ENCODE measurements at places on chromosomes 7 and 10. TPM values are rescaled to one million over a fixed set of nuclear protein-coding genes. Genes with fewer than 3 reads are reported as not detected.

The THSD7A gene
- total RNA-seq = not detected

GRCh38 chr7:126574276-126575250 is 678.2 kb downstream of the GRM8 start:
- no peak for DNase-seq

GRCh38 chr10:2130705-2131305 is 393.5 kb upstream of the ADARB2 start:
- DNase-seq = no peak

GRCh38 chr7:149205690-149206381 is 10.5 kb downstream of the ZNF282 start:
- no peak for DNase-seq

DNA sequence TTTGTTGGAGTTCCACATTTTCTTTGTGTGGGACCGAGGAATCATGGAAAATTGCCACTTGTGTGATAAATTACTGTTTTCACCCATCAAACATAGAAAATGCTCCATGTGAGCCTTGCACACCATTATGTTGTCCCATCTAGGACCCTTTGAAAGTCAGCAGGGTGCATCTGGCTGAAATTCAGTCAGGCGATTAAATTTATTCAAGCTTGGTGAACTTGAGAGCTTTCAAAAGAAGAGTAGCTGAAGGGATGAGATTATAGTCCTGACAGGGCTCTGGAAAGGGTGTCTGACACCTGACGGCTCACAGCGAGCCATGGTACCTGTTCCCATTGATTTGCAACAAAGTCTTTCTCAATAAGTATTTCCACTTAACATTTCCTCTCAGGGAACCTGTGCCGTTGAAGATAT is 399.7 kb upstream of the ETV1 start:
- DNase-seq = no peak

- no peak for DNase-seq
Observed at GRCh38 chr10:109835257-109835656, 88.1 kb downstream of the XPNPEP1 start.

DNA sequence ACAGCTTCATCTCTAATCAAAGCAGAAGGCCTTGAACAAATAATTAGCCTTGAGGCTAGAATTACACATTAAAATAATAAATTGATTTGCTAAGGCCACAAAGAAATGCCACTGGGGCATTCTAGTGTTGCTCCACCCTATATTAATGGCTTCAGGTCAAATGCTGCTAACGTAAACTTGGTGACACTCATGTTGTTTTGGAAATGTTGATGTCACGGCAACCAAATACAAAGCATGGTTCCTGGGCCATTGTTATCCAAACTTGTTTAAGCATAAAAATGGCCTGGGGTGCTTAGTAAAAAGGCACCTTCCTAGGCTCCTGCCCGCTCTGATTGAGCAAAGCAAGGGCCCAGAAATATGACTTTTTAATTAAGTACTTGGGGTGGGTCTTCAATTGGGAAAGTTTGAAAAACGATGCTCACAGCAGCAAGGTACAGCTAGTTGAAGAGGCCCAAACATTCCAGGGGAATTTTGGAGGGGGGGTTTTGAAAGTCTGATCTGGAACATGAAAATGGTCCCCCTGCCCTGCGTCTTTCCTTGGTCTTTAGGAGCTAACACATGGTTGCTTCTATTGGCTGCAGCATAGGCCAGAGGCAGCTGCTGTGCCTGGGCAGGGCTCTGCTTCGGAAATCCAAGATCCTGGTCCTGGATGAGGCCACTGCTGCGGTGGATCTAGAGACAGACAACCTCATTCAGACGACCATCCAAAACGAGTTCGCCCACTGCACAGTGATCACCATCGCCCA is 67.8 kb downstream of the ABCC2 start:
- no peak for DNase-seq

- DNase-seq = no peak
Observed at GRCh38 chr7:36036590-36036989, 116.5 kb upstream of the EEPD1 start.

DNA sequence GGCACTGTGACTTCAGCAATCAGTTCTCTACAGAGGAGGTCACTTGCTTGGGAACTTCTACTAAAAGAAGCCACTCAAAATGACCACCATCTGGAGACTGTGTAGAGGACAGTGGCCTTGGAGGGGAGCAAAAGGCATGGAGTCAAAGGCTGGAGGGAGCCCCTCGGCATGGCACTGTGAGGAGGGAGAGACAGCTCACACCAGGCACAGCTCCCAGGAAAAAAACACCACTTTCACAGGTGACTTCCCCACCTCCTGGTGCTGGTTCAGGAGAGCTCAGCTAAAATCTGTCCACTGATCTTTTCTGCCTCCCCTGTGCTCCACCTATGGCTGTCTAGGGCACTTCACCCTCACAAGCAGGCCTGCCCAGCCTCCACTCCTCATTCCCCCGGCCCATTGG is 649.4 kb upstream of the MGMT start:
- no peak for DNase-seq

The TMEM213 gene
- total RNA-seq = not detected

DNA sequence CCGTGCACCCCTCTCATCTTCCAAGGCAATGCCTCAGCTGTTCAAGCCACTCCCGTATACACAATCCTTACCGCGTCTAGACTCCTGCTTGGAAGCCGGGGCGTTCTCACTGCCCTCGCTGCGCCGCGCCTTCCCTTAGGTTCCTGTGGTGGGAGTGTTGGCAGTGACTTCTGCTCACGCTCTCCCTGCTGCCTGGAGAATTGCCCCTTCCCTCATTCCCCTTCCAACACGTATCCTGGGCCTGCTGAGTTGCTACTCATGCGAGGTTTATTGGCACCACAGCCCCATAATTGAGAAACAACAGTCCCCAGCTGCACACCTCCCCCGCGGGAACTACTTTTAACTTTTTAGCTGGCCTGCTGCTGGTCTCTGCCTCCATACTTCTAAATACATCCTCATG is 31.9 kb downstream of the RBM17 start:
- DNase-seq = no peak

The PALD1 gene
- total RNA-seq = 6.8 TPM

DNA sequence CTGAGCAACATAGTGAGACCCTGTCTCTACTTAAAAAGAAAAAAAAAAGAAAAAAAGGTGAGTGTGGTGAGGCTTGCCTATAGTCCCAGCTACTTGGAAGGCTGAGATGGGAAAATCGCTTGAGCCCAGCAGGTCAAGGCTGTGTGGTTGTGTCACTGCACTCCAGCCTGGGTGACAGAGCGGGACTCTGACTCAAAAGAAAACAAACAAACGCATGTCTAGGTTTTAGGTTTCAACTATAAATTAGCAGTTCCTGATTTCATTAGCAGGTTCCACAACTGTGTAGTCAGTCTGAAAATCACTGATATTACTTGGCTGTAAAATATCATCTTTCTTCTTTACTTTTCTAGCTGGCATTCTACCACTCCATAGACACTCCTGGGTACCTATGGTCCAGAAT is 155.7 kb upstream of the HGF start:
- no peak for DNase-seq

- peak; percentile 66 for DNase-seq
Observed at GRCh38 chr7:151759591-151760042, 117.3 kb downstream of the PRKAG2 start.

The SPDYE9 gene
- total RNA-seq = not detected

The RTKN2 gene
- total RNA-seq = 1.4 TPM

DNA sequence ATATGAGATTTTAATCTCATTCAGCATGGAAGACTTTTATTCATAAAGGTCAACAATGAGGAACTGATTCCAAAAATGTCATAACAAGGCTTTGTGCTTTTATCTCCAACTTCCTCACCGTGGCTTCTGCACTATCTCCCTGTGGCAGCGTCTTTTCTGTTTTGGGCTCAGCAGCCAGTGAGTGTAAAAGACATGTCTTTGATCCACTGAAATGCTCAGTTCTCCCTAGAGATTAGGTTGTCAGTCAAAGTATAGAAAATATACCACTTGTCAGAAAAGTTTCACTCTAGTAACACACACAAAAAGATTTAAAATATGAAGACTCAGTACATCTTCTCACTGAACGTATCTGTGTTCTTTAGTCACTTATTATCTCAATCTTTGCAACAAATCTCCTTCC is 901.8 kb upstream of the ZWINT start:
- DNase-seq = no peak

GRCh38 chr10:113764582-113764981 is 13.1 kb downstream of the PLEKHS1 start:
- no peak for DNase-seq

The NAT16 gene
- not detected for total RNA-seq

DNA sequence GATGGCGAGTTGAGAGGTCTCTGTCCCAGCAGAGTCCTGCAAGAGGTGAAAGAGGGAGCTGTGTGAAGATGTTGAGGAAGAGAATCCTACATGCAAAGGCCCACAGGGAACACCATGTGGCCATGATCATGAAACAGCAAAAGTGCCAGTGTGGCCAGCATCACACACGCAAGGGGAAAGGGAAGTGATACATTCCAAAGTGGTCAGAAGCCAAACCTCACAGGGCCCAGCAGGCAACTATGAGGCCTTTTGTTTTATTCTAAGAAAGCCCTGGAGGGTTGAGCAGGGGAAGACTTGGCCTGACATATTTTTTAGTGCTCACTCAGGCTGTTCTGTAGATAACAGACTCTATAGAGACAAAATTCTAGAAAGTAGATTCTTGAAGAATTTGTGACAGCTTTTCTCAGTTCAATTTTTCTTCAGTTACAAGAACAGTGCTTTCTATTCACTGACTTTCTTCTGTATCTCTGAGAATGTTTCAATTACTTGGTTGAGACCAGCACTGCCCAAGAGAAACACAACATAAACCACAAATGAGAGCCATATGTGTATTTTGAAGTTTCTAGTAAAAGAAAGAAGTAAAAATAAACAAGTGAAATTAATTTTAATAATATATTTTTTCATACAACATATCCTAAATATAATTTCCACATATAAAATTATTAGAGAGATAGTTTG is 82.3 kb downstream of the HTR7 start:
- no peak for DNase-seq

GRCh38 chr10:99143011-99143410 is 92.6 kb downstream of the HPSE2 start:
- DNase-seq = no peak

DNA sequence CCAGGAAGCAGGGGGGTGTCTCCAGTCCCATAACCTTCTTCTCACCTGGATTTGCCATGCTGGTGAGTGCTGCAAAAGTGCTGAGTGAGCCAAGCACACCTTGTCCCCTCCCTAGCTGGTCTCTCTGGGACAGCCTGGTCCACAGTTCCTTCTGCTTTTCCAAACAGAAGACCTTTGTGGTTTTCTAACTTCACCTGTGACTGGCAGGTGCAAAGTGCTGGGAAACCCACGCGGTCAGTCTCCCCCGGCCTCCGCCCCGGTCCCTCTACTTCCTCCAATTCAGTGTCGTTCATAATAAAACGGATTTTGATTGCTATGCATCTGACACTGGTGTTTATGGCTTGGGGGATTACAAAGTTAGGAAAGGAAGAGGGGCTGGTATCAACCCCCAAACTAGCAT is 37.1 kb downstream of the RBAK start:
- no peak for DNase-seq

GRCh38 chr10:22573820-22574569 is 140.4 kb downstream of the PIP4K2A start:
- DNase-seq = peak; percentile 56

The RNLS gene
- total RNA-seq = 4.5 TPM

- DNase-seq = no peak
Observed at GRCh38 chr7:108525327-108525984, 479 bp downstream of the PNPLA8 start.

The PPP1R17 gene
- not detected for total RNA-seq

The FAM25G gene
- total RNA-seq = not detected

The NCF1 gene
- 2.4 TPM for total RNA-seq

DNA sequence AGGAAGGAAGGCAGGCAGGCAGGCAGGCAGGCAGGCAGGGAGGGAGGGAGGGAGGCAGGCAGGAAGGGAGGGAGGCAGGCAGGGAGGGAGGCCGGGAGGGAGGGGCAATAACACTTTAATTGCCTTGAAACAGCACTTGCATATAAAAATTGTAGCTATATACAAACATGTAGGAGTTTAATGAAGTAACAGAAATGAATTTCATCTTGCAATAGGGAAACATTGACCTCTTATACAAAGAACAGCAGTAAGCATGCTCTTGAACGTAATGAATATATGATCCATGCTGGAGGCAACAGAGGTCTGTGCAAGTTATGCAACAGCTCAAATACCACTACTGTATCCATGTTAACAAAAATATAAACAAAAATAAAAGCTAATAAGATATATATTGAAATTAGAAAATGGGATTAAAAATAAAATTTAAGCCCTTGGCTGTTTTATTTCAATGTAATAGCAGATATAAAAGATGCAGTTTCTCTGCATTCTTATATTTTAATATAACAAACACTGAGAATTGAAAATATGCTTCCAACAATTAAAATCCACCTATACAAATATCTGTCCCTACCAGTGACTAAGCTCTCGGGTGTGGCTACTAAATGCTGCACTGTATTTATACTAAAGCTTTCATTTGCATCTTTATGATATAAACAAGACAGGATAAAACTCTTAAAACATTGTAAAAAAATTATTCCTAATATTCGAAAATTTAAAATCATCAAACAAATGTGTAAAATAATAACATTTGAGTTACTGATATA is 50.3 kb downstream of the CACNA2D1 start:
- DNase-seq = no peak

- DNase-seq = no peak
Observed at GRCh38 chr7:89021741-89022140, 226.2 kb upstream of the TEX47 start.

The TEX47 gene
- not detected for total RNA-seq

The CD36 gene
- not detected for total RNA-seq

DNA sequence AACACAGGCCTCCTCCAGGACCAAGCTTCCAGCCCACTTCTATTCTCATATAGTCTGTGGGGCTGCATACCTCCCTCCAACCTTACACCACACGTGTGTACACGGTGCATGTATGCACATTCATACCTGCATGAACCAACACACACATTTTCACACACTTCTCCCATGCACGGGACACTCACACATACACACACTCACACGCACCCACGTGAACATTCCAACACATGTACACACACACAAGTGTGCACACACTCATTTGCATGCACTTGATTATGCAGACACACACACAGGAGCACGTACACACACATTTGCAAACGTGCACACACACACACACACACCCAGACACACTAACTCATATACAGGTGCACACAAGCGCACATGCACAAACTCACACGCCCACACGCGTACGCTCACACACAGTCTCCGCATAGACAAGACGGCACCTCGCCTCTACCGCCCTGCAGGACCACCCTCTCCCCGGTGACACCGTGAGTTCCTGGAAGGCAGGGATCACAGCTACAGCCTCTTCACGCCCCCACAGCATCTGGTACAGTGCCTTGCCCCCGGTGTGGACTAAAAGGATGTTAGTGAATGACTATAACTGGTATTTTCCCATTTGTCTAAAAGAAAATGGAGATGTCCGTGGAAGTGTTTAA is 263.8 kb downstream of the PTPRN2 start:
- no peak for DNase-seq

The CLRN3 gene
- not detected for total RNA-seq

- DNase-seq = no peak
Observed at GRCh38 chr7:133504825-133505224, 251.9 kb downstream of the EXOC4 start.

The MYL10 gene
- not detected for total RNA-seq

The ZNF273 gene
- 11.9 TPM for total RNA-seq
